ENCODE measurements at places on chromosomes 16 and 17.

DNA sequence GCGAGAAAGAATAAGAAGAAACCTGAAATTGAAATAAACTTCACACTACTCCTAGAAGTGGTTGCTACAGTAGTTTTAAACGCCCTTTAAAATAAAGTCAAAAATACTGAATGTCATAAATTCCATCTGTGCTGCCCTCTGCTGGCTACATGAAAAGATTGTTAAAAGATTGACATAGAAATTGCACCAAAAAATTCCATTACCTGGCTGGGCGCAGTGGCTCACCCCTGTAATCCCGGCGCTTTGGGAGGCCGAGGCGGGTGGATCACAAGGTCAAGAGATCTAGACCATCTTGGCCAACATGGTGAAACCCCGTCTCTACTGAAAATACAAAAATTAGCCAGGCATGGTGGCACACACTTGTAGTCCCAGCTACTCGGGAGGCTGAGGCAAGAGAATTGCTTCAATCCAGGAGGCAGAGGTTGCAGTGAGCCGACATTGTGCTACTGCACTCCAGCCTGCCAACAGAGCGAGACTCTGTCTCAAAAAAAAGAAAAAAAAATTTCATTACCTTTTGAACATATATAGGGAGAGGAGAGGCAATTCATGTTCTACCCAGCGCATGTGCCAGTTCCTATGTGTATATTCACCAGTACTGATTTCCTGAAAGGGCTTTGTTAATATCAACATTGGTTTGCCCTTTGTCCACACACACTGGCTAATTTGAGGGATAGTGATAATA, 36.5 kb downstream of the CYTH1 start:
- no peak for DNase-seq

GRCh38 chr17:44203731-44204440, 4.2 kb upstream of the ATXN7L3 start:
- DNase-seq = no peak

GRCh38 chr16:55565086-55565485, 1.4 kb upstream of the CAPNS2 start:
- no peak for DNase-seq

GRCh38 chr16:85536411-85537330, 76.5 kb upstream of the GSE1 start:
- DNase-seq = no peak

GRCh38 chr17:10144456-10144855, 54.0 kb downstream of the GAS7 start:
- no peak for DNase-seq

- DNase-seq = no peak
These were observed 6.6 kb upstream of the CPHXL start for GRCh38 chr16:75732871-75733270.

DNA sequence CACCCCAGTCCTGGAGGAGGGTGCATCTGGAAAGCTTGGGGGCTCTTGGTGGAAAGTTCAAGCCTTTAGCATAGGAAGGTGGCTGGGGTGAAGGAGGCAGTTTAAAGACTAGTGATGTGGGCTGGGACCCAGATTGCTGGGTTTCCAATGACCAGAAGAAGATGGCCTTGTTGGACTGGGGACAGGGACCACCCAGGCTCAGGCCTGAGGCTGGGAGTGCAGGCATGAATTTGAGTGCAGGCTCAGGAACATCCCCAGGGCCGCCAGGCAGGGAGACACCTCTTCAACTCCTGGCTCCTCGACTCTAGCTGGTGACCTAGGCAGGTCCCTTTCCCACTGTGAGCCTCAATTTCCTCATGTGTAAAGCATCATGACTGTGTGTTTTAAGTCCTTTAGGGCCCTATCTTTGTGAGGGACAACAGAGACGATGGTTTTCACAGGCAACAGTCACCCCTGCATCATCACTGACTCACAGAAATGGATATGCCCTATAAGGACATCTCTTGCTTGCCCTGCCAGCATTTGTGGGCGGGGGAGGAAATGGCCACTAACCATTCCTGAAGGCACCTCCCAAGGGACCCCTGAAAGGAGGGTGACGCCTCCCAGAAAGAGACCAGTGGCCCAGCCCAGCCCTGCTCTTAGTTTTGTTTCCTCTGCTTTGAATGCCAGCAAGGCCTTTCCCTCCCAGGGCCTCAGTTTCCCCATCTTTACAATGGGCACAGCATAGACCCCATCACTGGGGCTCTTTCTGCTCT, 11.1 kb downstream of the NLRC5 start:
- peak; percentile 68 for DNase-seq

- DNase-seq = no peak
These were observed 64.1 kb downstream of the SPACA3 start for GRCh38 chr17:33055746-33056145.

DNA sequence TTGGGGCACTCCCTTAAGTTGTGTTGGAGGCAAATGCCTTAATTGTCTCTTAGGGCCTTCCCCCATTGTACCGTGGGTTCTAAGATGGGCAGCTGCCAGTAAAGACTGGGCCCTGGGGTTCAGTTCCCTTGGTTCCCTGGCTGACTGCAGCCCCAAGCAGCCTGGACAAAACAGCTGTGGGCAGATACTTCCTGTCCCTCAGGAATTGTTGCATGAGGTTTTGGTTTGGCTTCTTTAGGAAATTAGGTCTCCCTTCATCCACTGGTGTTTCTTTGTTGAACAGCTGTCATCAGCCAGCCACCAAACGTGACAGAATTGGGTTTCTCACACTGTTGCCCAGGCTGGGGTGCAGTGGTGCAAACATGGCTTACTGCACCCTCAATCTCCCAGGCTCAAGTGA, 42.0 kb upstream of the ETV4 start:
- no peak for DNase-seq

- DNase-seq = no peak
These were observed 302.9 kb downstream of the CPPED1 start for GRCh38 chr16:12500771-12501170.

- DNase-seq = no peak
These were observed 103.9 kb downstream of the SOCS1 start for GRCh38 chr16:11151885-11152629.

DNA sequence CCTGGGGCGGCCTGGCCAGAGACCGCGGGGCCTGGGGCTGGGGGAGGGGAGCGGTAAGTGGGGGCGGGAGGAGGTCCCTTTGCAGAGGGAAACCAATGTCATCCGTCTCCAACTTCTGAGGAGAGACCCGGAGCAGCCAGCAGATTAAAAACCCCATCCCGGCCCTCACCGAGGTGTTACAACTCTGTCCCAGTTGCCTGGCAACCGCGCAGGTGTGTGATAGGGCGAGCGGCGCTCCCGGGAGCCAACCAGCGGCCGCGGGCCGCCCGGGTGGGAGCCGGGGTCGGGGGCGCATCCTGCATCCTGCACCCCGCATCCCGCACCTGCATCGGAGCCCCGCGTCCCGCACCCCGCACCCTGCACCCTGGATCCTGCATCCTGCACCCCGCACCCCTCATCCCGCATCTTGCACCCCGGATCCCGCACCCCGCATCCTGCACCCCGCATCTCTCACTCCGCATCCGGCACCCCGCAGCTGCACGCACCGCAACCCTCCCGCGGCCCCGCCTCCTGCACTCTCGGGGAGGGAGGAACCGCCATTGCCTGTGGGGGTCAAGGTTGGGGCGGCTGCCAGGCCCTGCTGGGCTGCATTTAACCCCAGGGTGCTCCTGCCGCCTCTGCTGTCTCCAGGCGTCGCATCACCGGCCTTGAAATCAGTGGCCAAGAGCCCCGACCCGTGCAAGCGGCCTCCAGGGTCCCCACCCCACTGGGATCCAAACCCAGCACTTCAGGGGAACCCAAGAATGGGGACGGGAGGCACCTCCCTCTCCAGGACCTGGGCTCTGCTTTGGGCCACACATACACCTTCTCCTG, 47.3 kb downstream of the RTN4RL1 start:
- no peak for DNase-seq

DNA sequence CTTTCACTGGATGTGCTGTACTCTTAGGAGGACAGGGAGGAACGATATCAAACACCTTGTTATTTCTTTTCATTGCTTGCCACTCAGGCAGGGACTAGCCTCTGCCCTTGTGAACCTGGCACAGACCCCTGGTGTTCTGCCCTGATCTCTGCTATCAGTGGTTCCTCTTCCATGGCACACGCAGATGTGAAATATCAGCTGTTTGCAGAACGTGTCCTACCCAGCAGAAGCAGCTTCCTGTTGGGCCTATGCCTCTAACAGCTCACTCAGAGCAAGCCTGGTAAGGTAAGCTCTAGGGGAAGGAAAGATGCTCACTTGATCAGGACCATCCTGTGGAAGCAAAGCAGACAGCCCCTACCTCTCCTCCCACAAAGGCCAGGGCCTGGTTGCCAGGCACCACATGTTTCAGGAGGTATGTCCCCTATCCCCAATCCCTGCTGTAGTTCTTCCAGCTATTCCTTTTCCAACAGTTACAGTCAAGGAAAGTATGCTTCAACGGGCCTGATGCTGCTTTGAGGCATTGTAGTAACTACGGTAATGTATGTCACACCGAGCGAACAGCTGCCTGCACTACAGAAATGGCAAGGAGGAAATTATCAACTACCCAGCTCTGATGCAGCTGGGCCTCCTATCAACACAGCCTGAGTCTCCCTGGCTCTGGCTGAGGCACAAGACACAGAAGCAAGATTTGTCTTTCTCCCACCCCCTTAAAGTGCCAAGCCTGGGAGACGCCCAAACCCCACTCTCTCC, 41.3 kb upstream of the GFOD2 start:
- DNase-seq = no peak

- no peak for DNase-seq
These were observed 176.4 kb upstream of the CHMP6 start for GRCh38 chr17:80815151-80815681.

DNA sequence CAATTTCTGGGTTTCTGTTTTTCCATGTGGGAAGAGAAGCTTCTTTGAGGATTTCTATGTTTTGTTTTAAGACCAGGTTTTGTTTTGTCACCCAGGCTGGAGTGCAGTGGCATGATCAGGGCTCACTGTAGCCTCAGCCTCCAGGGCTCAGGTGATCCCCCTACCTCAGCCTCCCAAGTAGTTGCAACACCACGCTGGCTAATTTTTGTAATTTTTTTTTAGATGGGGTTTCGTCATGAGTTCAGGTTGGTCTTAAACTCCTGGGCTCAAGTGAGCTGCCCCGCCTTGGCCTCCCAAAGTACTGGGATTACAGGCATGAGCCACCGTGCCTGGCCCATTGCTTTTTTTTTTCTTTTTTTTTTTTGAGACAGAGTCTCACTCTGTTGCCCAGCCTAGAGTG, 25.5 kb upstream of the TAOK1 start:
- no peak for DNase-seq

- DNase-seq = no peak
These were observed 156.1 kb upstream of the CACNG5 start for GRCh38 chr17:66678827-66679226.

- DNase-seq = no peak
These were observed 58.8 kb downstream of the ADCY9 start for GRCh38 chr16:4057439-4057877.

GRCh38 chr16:56330476-56330875, 94.9 kb downstream of the AMFR start:
- no peak for DNase-seq

DNA sequence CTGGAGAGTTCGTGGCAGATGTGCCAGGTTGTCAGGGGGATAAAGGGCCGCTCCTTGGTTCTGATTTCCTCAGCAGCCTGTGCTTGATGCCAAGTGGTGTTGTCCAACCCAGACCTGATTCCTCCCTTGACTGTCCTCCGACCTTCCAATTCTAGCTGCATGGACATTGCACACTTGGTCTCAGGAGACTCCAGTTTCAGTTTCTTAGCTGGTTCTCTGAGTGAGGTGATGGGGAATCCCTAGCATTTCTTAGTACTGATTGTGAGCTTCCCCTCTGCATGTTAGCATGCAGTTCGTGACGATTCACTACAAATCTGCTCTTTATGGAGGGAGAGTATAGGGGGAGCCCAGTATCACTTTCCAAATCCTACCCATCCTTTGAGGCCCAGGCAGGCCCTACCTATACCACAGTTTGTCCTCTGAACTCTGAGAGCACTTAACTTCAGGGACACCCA, 12.4 kb upstream of the CCR7 start:
- DNase-seq = no peak

GRCh38 chr16:88691924-88692560, 5.7 kb upstream of the SNAI3 start:
- no peak for DNase-seq

DNA sequence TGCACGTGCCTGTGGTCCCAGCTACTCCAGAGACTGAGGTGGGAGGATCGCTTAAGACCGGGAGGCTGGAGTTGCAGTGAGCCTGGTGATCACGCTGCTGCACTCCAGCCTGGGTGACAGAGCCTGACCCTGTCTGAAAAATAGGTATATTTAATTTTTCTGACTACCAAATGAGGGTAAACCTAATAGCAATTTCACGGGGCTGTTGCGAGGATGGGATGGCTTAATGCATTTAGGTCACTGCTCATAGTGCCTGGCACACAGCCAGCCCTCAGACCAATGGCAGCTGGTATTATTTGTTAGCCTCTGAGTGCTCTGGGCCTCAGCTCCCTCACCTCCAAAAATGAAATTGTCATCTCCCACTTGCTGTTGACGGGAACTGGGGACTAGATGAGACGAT, 5.9 kb upstream of the CDIP1 start:
- DNase-seq = no peak

GRCh38 chr16:53773881-53774280, 69.9 kb downstream of the FTO start:
- no peak for DNase-seq

GRCh38 chr17:71976011-71976649, 144.7 kb upstream of the SOX9 start:
- peak; percentile 53 for DNase-seq

- DNase-seq = no peak
These were observed 417.0 kb downstream of the HS3ST3B1 start for GRCh38 chr17:14717859-14718258.

- DNase-seq = no peak
These were observed 12.9 kb downstream of the SPAG9 start for GRCh38 chr17:51107778-51108177.

- no peak for DNase-seq
These were observed 17.1 kb downstream of the ZNF768 start for GRCh38 chr16:30509081-30509765.

- DNase-seq = no peak
These were observed 48.3 kb downstream of the PHLPP2 start for GRCh38 chr16:71676236-71676635.

DNA sequence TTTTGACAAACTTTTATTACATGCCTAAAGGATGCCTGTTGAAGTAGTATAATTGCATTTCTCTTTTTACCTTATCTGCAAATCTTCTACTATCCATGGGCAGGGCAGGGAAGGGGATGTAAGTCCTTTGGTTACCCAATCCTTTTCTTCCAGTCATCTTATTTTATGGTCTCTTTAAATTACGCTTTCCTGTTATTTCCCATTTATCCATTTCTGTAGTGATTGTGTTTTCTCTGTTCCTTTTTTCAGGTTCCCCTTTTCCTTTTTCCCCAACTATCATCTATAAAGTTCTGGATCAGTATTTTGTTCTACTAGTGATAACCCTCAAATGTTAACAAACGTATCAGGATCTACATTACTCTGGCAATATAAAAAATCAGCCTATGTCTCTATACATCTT, 3.3 kb upstream of the ABCA9 start:
- DNase-seq = no peak

All from fibroblast of skin of left biceps (primary cell).